ENCODE measurements at places on chromosomes 7 and 10.

- DNase-seq: peak; percentile 11
Observed at GRCh38 chr10:33180390-33180789, 154.1 kb downstream of the NRP1 start.

DNA sequence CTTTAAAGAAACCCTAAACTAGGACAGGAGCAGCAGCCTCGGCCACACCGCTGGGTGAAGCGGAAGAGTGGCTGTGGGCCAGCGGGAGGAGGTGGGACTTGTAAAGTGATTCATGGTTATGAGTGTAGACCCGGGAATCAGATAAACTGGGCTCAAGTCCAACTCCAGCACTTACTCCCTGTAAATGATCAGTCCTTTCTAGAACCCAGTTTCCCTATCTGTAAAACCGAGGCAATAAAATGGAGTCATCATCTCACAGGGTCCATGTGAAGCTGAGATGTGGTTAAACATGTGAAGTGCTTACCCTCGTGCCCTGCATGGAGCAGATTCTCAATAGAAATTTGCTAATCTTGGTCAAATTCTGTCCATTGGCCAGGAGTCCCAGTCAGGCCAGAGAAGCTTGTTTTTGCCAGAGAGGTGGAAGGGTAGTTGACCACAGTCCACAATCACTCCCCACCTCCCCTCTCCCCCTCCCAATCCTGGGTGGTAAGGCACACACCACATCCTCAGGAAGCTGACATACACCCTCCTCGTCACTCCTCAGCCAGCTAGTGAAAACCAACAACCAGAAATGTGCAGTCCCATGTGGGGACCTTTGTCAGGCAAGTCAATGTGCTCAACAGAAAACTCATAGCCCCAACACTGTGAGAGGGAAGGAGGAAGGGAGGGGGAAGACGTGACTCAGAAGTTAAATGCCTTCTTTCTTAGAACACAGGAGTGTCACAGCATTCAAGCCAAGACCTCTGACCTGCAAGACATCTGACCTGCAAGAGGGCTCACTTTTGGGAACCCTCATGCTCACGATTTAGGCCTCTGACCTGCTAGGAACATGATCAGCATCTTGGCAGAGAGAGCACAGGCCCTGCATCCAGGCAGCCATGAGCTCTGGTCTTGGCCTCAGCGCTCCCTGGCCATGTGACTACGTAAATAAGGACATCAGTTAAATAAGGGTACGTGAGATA, 145.1 kb downstream of the PLXNA4 start:
- peak; percentile 15 for DNase-seq

GRCh38 chr7:3427957-3428356, 126.9 kb downstream of the SDK1 start:
- no peak for DNase-seq

DNA sequence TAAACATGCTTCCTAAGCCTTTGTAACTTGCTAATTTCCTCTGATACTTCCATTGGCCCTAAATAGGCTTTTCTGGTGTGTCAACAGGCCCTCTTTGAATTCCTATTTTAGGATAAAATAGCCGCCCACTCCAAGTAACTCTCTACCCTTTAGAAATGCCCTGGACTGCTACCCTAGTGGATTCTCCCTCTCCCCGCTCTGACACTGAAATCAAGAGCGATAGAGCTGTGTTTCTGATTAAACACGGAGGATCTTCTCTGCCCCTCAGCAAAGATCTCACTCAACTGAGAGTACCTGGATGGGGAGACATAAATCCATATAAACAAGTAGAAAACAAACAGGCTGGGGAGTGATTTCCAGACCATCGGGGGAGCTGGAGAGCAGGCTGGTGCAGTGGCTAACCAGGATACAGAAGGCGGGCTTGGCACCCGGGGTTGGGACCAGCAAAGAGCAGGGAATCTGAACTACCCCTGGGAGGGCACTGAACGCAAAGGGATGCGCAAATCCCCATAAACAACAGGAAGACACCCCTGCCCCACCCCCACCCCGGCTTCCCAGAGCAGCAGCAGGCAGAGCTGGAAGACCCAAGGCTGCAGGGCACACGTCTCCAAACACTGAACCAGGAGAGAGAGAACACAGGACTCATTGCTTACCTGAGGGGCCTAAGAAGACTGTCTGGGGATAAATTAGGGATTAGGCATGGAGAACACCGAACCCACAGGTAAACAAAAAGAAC, 2.5 kb downstream of the ASB13 start:
- DNase-seq: no peak

GRCh38 chr10:129004398-129004797, 462.6 kb upstream of the MGMT start:
- no peak for DNase-seq

DNA sequence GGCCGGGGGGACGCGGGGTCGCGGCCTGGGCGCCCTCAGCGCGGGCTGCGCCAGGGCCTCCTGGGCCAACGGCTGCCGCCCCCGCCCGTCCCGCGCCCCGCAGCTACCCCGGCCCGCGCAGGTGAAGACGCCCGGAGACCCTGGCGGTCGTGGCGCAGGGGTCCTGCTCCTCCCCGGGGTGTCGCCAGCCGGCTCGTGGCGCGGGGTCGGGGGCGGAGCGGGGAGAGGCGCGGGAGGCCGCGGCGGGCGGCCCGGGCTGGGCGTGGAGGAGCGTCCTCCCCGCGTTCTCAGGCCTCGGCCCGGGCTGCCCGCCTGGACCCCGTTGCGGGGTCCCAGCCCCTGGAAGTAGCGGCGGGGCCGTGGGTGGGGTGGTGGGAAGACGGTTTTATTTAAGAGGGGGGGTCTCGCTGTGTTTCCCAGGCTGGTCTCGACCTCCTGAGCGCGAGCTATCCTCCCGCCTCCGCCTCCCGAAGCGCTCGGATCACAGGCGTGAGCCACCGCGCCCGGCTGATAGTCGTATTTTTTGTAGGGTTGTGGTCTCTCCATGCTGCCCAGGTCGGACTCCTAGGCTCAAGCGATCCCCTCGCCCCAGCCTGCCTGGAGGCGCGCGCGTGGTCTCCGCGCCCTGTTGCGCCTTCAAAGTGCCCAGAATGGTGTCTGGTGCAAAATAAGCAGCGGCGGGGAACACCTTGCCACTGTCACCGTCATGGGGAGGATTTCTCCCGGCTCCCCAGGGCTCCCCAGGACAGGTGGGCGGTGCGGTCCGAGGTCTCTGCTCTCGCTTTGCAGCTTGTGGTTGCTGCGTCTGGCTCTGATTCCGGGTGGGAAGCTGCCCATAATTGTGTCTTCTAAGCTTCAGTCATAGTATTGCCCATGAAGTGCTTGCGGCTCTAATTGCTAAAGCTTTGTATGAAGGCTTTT, 15.3 kb upstream of the SUN1 start:
- no peak for DNase-seq

DNA sequence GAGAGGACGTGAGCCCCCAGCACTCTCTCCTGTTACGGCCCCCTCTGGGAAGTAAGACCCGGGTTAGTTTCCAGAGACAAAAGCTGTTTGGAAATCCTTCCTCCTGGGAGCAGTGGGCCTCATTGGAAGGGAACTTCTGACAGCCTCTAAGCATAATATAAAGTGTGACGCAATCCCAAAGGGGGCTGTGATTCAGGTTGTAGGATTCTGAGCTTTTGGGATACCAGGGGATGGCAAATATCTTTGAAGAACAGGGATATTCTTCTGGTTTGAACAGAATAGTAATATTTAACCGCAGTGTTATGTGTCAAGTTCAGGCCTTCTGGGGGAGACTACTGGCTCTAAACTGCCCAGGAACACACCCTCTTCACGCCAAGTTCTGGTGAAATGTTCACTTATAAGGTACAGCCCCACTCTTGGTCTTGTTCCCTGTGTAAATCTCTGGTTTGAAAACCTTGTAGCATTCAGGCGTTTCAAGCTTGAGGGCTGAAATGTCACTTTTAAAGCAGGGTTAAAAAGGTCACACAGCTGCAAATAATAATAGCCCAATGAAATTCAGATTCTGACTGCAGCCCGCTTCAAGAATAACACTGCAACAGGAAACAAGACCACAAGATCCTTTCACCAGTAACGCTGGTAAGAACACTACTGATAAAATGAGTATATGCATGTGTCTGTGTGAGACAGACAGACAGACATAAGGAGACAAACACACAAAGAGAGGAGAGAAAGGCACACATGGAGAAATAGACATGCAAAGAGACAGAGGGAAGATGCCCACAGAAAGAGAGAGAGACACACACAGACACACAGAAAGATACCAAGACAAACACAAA, 69.0 kb downstream of the CREB5 start:
- DNase-seq: no peak

GRCh38 chr10:16966991-16967865, 150.0 kb upstream of the RSU1 start:
- no peak for DNase-seq

DNA sequence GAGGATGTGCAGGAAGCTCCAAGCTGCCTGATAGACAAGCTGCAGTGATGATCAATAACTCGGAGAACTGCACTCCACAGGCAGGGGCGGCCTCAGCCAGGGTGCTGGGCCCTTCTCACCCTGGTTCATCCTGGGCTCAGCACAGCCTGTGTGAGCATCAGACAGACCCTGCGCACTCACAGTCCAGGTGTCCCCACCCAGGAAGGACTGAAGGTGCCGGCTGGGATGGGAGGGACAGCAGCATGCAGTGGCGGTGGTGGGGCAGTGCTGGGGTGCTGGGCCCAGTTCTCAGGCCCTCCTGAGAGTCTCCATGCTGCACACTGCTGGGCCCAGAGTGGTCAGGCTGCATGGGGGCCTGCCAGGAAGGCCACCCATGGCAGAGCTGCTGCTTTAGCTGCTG, 74.1 kb downstream of the ITIH5 start:
- no peak for DNase-seq

- no peak for DNase-seq
Observed at GRCh38 chr7:44823255-44823781, 24.6 kb downstream of the H2AZ2 start.

DNA sequence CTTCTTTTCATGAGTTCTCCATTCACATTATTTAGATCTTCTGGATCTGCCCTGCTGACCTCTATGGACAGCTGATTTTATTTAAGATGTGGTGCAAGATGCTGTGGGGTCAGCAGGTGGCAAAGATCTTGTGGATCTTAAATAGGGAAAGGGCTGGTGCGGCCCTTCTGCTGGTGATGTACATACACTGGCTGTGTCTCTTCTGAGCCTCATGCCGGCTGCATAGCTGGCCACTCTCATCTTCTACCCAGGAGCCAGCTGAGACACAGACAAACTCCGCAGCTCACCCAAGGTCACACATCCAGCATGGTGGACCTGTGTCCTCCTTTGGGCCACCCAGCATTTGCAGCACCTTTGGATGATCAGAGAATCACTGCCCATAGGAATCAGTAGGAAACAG, 9.7 kb downstream of the RBP3 start:
- DNase-seq: no peak

DNA sequence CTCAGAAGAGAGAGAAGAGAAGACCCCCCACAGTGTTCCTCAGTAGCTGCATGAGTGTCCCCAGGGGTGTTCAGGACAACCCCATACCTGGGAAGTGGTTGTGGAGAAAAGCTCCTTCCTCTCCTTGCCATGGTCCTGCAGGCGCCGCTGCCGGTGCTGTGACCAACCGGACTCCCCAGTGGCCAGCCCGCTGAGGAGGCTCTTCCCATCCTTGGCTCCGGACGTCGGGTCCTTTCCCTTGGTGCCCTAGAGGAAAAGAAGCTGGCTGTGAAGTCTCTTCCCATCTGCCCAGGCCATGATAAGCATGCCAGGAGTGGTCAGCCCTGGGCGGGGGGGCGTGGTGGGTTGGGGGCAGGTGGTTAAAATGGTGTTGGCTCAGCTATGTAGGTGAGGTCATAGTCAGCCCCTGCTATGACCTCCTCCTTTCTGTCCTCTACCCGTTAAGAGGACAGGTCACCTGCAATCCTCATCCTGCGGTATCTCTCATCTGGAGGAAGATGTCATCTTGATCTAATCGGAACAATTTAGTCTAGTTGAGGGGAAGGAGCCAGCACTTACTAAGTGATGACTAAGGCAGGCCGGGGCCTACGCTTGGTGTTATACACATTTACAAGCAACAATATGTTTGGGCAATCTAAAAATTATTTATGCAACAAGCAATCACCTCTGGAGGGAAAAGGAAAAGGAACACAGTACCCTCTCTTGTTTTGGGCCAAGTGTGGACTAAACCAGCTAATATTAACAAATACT, 13.2 kb downstream of the WDR91 start:
- no peak for DNase-seq

DNA sequence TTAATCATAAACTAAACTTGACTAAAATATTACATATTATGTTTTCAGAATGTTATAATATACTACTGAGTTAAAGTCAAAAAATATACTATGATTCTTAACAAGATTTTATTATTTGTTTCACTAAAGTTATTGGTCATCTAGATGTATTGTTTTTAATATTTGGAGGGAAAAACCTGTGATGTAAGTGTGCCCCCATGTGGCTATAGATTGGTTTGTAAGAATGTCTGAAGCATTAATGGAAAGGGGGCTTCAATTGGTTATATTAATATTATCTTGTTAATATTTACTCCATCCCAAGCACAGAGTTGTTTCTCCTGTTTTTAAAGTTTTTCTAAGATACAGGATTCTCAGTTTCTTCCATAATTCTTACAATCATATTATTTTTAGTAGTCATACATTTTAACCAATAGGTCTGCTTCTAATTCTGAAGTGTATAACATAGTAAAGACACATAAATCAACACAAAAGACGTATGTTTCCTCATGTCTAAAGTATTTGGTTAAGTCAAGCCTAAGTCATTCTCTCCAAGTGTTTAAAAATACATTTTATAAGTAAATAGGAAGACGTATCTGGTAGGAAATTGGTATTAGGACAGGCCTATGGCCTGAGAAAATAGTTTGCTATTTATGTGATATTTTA, 58.0 kb downstream of the GNAT3 start:
- no peak for DNase-seq

GRCh38 chr7:25035274-25035673, 55.3 kb upstream of the OSBPL3 start:
- DNase-seq: no peak

- DNase-seq: no peak
Observed at GRCh38 chr10:101686133-101686925, 8.6 kb downstream of the FBXW4 start.

- DNase-seq: no peak
Observed at GRCh38 chr10:37734971-37735370, 122.4 kb downstream of the ZNF248 start.

DNA sequence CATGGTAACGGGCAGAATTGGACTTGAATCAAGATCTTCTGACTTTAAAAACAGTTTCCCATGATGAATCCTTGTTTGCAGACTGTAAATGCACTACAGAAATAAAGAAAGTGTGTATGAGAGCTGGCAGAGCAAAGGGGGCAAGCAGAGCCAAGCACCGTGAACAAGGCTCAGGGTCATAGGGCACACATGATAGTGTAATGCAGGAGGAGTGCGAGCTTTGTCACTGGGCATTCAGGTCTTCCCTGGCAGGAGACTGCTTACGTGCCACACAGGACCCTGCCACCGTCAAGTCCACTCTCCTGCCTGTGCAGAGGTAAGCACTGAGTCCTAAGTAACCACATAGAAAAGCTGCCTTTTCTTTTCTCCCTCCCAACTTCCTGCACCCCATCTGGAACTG, 93.1 kb upstream of the NPVF start:
- no peak for DNase-seq

DNA sequence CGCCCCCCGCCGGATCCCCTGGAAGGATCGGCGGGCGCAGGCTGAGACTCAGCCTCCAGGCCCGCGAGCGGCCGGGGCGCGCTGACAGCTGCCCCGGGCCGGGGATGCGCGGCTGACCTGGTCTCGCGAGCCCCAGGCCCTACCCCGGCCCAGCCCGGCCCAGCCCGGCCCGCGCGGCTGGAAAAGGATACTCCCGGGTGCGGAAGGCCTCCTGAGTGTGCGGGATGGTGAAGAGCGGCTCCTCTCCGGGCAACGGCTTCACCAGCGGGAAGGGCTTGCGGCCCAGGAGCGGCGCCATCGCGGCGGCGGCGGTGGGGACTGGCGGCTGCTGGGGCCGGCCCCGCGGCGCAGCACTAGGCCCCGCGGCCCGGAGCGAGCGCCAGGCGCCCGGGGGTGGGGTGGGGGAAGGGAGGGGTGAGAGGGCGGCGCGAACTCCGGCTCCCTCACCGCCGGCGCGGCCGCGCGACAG, 423 bp downstream of the BAZ1B start:
- no peak for DNase-seq
